Stimulated activated CD8-positive, alpha-beta memory T cell treated with anti-CD3 and anti-CD28 coated beads, Interleukin-7, amount 100 ng/mL, for 24 hours (primary cell): ENCODE measurements at places on chromosomes 4 and X.

DNA sequence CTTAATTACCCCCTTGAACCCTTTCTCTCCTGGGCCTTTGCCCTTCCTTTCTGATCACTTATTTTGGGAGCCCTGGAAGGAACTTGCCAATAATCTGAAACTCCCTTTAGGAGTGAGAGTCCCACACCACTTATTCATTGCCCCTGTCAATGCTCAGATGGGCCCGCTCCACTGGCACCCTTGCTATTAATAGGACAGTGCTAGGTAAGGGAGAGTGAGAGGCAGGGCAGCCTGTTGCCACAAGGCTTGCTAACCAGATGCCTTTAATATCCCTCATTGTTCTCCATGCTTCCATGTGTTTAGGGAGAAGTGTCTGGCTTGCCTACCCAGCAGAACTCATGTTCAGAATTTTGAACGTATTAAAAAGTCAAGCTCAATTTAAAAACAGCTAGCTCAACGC is 1.7 kb upstream of the NHS start:
- no peak for DNase-seq

- DNase-seq, result no peak
Observed at GRCh38 chr4:86523333-86523732, 70.8 kb upstream of the PTPN13 start.

DNA sequence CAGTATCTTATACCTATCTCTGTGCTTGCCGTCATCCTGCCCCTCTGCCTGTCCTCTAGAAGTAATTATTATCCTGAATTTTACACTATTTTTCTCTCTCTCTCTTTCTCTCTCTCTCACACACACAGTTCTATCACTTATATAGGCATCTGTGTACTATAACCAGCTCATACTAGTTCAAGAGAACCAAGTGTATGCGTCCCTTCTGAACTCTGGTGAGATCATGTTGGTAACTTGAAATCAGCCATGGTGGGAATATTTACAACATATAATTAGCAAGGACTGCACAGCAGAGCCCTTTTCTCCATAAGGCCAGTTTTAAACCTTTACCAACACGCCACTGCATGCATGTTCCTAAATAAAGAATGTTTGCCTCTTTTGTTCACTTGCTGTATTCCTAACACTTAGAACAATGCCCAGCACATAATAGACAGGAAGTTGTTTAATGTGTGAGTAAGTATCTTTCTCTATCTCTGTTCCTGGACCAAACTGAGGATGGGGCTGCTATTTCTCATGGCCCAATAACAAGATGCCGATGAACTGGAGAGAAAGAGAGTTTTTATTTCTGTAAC is 51.1 kb upstream of the IL21 start:
- no peak for DNase-seq

DNA sequence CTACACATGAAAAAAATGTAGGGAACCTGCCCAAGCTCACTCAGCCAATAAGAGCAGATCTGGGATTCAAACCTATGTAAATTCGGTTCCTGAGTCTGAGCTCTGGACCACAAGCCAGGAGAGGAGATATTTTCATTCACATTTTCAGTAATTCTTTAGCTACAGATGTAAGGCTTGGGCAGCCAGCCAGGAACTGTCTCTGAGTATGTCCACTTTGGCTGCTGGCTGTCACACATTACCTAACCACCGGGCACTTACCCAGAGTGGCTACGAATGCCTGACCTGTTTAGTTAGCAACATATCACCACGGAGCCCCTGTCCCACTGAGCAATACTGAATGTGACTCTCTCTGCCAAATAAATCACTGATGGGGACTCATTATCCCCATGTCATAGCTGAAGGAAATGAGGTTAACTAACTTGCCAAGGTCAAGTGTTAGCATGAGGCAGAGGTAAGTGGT is 15.3 kb downstream of the USP46 start:
- DNase-seq, result no peak

DNA sequence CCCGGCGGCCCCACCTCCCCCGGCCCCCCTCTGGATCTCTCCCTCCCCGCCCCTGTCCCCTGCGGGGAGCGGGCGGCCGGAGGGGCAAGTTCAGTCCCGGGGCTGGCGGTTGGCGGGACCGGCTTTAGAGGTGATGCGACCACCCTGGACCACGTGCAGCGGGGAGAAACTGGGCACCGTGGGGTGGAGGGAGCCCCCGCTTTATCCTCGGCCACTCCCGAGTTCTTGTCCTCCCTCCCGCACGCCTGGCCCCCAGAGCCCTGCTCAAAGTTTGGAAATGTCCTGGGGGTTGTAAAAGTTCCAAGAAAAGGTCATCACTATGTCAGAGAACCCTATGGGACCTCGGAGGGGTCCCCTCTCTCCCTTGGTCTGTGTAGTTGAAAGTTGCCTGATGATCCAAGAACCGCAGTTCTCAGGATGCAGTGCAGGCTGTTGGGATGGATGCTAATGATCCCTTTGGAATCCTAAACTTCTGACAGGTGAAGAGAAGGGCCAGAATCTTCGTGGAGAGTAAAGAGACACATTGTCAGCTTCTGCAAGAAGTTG is 411 bp upstream of the VEGFC start:
- DNase-seq, result no peak

DNA sequence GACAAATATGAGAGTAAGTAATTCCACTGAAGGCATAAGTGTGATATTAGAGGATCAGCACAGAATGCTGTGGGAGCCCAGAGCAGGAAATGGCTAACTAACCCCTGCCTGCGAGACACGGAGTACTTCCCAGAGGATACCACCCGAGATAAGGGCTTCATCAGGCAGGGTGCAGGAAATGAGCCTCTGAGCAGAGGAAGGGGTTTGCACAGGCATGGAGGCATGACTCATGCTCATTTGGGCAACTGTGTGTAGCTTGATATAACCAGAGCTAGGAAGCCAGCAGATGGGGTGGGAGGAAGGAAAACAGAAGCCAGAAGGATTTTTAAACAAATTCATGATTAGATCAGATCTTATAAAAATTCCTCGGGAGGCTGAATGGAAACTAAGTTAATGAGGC is 70.0 kb upstream of the TSPAN5 start:
- no peak for DNase-seq

DNA sequence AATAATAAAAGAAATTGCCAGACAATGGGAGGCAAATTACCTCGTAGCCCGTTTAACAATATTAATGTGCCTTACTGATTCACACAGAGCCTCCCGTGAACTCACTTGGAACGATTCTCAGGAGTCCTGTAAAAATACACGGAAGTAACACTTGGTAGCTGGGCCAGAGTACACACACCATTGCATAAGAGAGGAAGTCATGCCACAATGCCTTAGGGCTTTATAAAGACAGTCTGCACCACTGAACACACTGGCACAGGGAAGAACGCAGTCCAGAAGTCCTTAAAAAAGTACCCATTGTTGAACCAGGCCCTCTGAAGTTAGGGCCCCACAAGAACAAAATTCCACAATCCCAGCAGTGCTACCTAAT is 15.1 kb downstream of the SLC2A9 start:
- DNase-seq, result no peak

DNA sequence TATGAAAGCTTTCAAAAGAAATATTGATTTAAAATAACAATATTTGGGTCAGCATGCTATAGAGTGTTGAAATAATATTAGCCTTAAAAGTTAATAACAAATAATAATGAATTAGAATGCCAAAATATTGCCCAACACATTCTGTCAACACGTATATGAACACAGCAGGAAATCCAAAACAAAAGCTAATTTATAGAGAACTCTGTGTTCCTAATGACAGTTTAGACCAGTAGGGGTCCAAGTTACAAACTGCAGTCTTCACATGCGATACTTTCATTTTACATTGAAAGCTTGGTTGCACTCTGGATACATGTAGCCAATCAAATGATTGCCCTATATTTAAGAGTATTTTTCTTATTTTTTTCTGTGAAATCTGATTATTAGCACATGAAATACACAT is 274.4 kb downstream of the DCTD start:
- no peak for DNase-seq

DNA sequence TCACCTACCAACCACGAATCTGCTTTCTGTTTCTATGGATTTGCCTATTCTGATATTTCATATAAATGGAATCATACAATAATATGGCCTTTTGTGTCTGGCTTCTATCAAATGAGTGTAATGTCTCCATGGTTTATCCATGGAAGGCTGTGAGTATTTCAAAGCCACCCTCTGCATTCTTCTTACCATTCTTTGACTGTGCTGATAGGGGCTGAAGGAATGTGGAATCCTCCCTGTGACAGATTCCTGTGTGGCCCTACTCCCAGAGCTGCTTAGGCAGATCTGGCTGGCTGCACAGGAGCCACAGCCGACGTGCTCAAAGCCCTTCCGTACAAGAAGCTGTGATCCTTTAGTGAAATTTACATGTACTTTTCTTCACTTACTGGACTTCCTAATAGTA is 163.2 kb downstream of the HS6ST2 start:
- no peak for DNase-seq

GRCh38 chr4:155692361-155692760 is 25.7 kb downstream of the GUCY1A1 start:
- no peak for DNase-seq

GRCh38 chr4:153398713-153399112 is 54.2 kb downstream of the MND1 start:
- no peak for DNase-seq

DNA sequence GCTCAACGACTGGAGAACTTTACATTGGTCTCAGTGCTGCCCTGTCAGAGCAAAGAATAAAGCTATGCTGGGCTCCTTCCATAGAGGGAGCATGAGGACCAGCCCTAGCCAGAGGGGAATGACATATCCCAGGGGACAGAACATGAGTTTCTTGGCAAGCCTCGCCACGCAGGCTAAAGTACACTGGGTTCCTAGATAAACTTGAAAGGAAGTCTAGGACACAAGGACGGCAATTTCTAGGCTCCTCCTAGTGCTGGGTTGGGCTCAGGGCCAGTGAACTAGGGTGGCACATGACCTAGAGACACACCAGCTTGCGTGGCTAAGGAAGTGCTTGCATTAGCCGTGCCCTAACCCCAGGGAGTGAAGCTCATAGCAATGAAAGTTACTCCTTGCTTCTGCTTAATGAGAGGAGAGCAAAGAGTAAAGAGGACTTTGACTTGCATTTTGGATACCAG is 141.0 kb downstream of the MAB21L2 start:
- no peak for DNase-seq

GRCh38 chr4:15610855-15611254 is 44.3 kb downstream of the FBXL5 start:
- DNase-seq, result no peak

- no peak for DNase-seq
Observed at GRCh38 chr4:42320822-42321388, 76.4 kb upstream of the SHISA3 start.

GRCh38 chr4:183214912-183215488 is 105.1 kb downstream of the CLDN22 start:
- no peak for DNase-seq

GRCh38 chr4:140854168-140854567 is 98.0 kb upstream of the TBC1D9 start:
- no peak for DNase-seq

DNA sequence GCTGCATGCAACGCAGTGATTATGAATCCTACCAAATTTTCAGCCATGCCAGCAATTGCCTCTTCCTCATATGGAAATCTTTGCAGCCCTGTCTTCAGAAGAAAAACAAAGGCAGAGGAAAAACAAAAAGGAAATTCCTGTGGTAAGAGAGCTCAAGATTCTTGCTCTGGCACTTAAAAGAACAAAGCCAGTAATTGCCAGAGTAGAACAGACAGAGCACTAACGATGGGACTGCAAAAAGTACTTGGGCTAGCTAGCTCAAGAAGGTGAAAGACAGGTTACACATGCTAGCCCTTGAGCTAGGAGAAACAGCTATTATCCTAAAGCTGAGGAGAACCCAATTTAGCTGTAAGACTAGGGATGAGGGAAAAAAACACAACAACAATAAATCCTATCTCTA is 582.3 kb downstream of the KCNIP4 start:
- no peak for DNase-seq

- DNase-seq, result no peak
Observed at GRCh38 chrX:70476934-70477733, 32.5 kb downstream of the DLG3 start.

- no peak for DNase-seq
Observed at GRCh38 chr4:20428436-20429160, 176.9 kb downstream of the SLIT2 start.

- DNase-seq, result no peak
Observed at GRCh38 chrX:88072339-88073030, 554.9 kb downstream of the KLHL4 start.

DNA sequence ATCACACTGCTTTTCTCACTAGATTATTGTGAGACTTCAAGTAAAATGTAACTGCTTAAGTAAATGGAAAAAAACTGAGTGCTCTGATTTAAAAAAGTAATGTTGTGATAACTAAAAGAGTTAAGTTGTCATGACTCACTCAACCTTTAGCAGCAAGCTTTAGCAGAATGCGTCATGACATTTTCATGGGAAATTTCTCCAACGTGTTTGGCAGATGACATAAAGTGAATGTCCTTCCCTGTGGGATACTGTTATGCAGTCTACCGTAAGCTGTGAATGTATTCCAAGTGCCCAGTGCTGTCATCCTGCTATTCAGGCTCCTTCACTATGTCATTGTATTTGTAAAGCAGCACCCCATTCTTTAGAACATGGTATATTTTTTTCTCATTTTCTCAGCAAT is 136.2 kb downstream of the CPXCR1 start:
- DNase-seq, result no peak

DNA sequence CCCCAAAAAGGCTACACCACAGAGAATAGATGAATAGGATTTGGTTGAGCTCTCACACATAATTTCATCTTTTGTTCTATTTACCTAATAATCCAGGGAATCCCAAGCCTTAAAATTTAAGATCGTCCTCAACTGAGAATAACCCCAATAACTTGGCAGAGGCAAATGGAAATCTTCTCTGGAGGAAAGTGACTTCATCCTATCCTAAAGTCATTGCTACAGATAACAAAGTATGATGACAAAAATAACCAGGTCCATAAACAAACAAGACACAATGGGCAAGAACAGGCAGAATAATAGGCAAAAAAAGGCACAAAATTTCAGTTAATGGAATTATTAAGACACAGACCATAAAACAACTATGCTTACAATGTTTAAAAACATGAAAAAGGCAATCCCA is 177.3 kb upstream of the STK26 start:
- DNase-seq, result no peak

- DNase-seq, result no peak
Observed at GRCh38 chrX:19789782-19790181, 97.6 kb downstream of the SH3KBP1 start.

DNA sequence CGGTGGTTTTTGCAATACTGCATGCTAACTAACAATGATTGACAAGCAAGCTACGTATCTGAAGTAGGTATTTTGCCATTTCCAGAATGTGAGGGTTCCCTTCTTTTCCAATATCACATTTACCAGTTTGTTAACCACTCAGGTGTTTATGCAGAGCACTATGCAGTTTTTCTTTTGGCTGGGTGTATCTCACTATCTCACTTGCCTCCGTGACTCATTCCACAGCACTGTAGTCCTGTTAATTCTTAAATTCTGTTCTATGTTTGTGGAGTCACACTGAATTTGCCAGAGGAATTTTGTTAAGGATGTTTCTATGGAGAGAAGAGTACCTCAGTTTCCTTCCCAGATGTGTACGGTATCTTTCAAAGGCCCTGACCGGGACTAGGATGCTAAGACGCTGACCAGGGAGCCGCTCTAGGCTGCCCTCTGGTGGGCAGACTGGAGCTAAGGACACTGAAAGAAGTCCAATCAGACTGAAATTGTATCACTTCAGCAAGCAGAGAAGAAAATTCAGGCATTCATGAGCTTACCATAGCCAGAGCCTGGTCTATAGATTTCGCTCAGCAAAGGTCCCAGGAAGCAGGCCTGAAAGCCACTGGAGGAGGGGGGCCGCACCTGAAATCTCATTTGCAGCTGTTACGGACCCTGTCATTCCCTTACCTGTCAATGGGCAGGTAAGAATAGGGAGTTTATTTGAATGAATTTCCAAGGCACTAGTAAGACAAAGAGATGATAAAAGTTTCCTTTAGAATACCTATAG is 388.4 kb upstream of the SPOCK3 start:
- DNase-seq, result no peak
